ENCODE measurements at places on chromosomes 7 and 10.

DNA sequence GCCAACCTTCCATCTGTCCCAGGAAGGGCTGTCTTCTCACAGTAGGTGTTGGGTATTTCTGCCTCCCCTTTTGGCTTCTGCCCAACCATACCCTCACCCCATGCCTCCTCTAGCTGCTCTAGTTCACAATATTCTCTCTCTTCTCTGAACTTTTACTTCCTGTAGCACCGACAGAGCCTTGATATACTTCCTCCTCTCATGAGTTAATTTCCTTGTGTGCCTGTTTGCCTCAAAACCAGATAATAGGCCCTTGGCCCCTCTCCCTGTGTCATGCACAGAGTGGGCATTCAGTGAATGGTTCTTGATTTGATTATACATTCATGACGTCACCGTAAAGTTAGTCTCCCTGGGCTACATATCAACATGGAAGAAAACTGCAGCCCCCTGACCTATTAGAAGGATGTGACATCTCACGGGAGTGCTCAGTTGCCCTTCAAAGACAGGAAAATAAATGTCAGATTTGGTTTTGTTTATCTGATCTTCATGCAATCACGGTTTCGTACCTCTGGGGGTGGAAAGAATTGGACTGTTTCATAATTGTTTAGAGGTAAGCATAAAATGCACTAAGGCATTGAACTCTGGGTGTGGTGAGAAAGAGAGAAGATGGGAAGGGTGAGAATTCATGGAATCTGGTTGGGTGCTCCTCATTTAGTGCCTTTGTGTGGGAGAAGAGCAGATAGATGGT, 127.7 kb downstream of the ITIH5 start:
- DNase-seq = no peak

GRCh38 chr7:34281260-34281659, 375.9 kb downstream of the BMPER start:
- no peak for DNase-seq

- DNase-seq = no peak
Measured at GRCh38 chr7:141837683-141838082, 3.6 kb downstream of the PRSS37 start.

DNA sequence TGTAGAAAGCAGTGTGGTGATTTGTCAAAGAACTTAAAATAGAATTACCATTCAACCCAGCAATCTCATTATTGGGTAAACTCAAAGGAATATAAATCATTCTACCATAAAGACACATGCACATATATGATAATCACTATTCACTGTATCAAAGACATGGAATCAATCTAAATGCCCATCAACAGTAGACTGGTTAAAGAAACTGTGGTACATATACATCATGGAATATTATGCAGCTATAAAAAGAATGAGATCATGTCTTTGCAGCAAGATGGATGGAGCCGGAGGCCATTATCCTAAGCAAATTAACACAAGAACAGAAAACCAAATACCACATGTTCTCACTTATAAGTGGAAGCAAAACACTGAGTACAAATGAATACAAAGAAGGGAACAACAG, 281.5 kb upstream of the MAGI2 start:
- DNase-seq = no peak

DNA sequence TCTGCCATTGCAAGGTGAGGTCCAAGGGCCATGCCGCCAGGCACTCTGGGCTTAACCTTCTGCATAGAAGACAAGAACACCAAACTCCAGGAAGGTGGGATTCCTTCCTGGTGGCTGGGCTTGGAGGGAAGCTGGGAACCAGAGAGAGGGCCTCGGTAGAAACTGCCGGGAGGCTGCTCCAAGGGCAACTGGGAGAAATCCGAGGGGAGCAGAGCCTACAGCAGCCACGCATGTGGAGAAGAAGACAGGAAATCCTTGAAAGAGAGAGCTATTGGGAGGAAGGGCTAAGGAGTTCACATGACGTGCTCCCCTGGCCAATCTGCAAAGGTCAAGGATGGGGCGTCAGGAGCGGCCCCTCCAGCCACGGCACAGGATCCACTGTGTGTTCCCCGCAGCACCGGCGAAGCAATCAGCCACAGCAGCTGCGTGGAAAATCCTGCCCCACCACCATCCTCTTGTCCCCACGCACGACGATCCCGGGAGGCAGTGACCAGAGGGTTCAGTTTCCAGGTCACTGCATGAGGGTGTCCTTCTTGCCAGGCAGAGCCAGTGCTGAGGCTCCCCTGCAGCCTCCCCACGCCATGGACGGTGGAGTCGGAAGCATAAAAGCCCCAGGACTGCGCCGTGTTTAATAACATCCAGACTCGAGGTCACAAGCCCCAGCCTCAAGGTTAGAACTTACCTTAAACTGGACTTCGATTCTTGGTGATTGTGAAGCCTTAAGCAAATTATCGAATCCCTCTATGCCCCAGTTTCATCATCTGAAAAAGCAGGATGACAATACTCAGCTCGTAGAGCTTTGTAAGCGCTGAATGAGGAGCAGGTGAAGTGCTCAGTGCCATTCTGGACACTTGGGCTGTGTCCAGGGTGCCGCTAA, 8.6 kb upstream of the PPP2R2D start:
- no peak for DNase-seq

- no peak for DNase-seq
Measured at GRCh38 chr10:16804123-16804522, 13.1 kb downstream of the RSU1 start.

Data from nephron progenitor cell (in vitro differentiated cells).